Epithelial cell of alveolus of lung (primary cell): ENCODE measurements at places on chromosomes 11 and 22. TPM values are rescaled to one million over a fixed set of nuclear protein-coding genes. Genes with fewer than 3 reads are reported as not detected.

The KCNJ5 gene
- total RNA-seq, result not detected in 2 replicates

The PYGM gene
- total RNA-seq, result 0.52 and 2.8 TPM in 2 replicates

The MUC5AC gene
- total RNA-seq, result not detected in 2 replicates

The OR52E8 gene
- not detected in 2 replicates for total RNA-seq

The MEN1 gene
- total RNA-seq, result 25.5 and 26.2 TPM in 2 replicates

The LRRC32 gene
- total RNA-seq, result 2.3 and 27.7 TPM in 2 replicates

The OR52A1 gene
- not detected in 2 replicates for total RNA-seq

The TESMIN gene
- 1.3 TPM in 2 replicates for total RNA-seq

The SELENOM gene
- total RNA-seq, result 287 and 373 TPM in 2 replicates

The KRTAP5-2 gene
- not detected in 2 replicates for total RNA-seq

The LSP1 gene
- total RNA-seq, result 1.2 and 2.2 TPM in 2 replicates

The GRK3 gene
- 1.2 and 3.1 TPM in 2 replicates for total RNA-seq

The TAGLN gene
- total RNA-seq, result 20.8 and 704 TPM in 2 replicates
